ENCODE measurements at places on chromosomes 7 and 10.

DNA sequence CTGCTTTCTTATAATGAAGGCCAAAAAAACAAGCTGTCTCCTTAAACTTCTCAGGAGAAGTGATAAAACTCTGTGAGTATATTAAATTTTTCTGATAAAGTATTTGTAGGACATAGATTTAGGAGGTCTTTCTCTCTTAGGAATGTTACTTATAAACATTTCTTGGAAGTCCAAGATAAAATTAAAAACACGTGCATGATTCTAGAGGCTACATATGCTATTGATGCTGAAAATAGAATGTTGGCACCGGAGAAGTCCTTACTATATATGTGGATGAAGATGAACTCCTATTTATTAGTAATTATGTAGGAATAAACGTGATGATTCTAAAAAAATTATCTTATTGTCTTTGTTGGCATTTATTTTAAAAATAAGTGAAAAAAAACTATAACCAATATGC is 241.3 kb upstream of the LRRTM3 start:
- no peak for DNase-seq

GRCh38 chr10:22801785-22802184 is 87.4 kb upstream of the PIP4K2A start:
- DNase-seq, result no peak

GRCh38 chr7:31022117-31022516 is 30.0 kb upstream of the ADCYAP1R1 start:
- DNase-seq, result no peak

DNA sequence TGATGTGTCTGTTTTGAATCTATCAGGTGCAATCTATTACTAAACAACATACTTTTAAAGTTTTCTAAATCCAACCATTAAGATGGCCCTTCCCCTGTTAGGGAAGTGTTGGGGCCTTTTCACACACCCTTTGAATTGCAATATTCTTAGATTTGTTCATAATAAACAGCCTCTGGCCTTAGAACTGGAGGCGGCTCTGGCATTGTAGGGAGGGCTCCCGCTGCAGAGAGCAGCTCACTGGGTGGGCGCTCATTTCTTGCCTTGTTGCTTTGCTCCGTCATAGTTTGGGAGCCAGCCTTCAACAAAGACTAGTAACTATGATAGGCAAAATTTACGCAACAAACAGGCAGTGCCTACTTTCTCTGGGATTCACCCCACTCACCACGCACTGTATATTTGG is 4.2 kb upstream of the HOXA10 start:
- no peak for DNase-seq

- DNase-seq, result no peak
Measured at GRCh38 chr7:28452681-28453080, 40.4 kb downstream of the CREB5 start.

DNA sequence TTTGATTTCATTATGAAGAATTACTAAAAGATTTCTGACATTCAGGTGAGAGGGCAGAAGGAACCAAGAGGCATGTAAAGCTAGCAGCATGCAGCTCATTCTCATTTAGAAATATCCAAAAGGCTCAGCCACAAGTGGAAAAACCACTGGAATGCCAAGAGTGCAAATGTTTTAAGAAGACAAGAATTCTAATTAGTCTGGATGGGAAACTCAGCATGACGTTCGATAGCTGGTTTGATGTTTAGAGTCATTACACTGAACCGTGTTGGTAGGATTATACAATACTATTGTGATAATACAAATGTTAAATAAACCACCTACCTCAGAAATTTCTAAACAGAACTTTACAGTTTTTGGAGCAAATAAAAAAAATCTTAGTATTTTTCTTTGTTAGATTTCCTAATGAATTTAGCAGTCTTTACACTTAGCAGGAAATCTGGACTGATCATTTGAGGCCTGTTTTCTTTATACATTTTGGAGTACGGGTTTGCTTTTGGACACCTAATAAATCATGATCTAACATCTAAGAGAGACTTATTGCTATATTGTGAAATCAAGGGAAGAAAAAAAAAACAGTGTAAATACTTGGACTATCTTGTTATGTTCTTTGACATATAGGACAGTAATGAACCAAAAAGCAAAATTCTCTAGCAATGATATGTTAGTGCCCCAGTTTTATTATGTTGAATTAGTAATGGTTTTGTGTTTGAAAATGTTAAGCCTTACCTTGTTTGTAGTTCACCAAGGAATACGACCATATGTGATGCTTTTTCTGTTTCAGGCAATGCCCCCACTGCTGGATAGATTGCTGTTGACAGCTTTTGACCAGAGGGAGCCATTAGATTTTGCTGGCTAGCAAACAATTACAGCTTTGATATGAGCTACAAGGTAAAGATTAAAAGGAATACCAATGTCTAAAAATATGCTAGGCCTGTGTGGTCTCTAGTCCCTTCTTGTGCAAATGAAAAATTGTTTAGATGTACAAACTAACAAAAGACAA is 354.1 kb upstream of the SEMA3A start:
- DNase-seq, result no peak

DNA sequence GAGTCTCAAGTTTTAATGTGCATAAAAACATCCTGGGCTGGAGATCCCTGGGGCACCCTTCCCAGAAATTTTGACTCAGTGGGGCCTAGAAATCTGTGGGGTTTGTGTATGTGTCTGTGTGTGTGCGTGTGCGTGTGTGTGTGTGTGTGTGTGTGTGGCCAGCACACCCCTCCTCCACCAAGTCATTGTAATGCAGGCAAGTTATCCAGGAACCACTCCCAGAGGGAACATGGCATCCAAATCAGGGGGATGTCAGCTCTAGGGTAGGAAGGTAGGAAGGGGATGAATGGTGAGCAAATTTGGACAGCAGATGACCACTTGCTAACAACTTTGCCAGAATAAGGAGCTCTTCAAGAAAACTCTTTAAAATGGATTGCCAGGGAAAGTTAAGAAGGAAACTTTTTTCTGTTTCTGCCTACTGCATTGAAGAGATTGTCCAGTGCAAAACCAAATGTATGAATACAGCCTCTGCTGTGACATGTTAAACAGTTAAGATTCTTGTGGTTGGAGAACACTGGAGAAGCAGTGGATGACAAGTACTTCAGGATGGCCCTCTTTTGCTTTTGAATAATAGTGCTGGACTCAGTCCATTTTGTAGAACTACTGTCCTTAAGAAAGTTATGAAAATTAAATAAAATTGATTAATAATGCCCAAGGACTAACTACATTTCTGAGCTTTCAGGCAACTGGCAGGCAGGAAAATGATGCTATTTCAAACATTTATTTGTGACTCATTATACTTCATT is 12.3 kb downstream of the STAMBPL1 start:
- no peak for DNase-seq

DNA sequence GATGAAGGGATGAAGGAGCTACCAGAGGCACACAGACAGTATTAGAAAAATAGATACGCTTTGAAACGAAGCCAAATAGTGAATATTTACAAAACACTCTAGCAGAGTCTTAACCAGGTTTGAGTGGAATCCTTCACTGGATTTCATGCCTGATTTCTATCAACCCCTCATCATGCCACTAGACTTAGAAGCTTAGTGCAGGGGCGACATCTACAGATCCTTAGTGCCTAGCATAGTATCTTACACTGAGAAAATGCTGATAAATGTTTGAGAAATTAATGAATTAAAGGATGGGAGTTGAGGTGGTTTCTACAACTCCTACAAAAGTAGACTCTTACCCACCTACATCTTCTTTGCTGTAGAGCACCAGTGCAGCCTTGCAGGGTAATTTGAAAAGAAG is 54.7 kb upstream of the CCNJ start:
- no peak for DNase-seq

GRCh38 chr10:71528371-71529206 is 131.9 kb downstream of the CDH23 start:
- no peak for DNase-seq

DNA sequence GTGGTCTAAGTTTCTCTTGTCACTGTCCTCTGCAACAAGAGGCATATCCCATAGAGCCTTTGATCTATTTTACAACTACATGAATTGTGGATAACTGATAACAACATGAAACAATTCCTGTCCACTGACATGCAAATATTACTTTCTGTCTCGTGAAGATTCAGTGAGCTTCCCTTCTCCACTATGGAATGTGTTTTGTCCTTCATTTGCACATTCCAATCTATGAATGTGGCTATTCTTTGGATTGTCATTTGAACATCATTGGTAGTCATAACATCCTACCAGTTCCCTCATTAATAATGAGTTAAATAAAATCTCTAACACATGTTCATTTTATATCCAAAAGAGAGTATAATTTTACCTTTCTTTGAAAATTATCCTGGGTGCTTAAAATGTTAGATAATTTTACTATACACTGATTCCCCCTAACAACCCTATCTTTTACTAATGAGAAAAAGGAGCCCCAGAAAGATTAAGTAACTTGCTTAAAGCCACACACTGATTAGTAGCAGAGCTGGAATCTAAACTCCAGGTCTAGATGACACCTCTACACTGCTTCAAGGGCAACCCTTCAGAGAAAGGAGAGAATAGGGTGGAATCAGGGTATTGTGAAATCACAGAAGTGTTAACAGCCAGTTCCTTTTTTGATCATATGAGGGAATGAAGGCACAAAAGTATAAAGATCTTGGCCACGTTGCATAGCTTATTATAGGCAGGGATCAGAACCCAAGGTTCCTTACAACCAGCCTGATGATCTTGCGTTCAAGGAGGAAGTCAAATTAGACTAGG is 39.1 kb downstream of the PDE1C start:
- DNase-seq, result no peak

GRCh38 chr7:157003756-157004520 is 6.5 kb downstream of the MNX1 start:
- DNase-seq, result no peak

GRCh38 chr10:43263551-43264343 is 3.1 kb downstream of the RASGEF1A start:
- DNase-seq, result no peak

GRCh38 chr7:16447876-16448275 is 17.7 kb downstream of the SOSTDC1 start:
- peak; percentile 47 for DNase-seq

GRCh38 chr10:63260860-63261251 is 127.7 kb downstream of the NRBF2 start:
- no peak for DNase-seq

GRCh38 chr10:131442271-131442670 is 130.8 kb upstream of the TCERG1L start:
- DNase-seq, result no peak

DNA sequence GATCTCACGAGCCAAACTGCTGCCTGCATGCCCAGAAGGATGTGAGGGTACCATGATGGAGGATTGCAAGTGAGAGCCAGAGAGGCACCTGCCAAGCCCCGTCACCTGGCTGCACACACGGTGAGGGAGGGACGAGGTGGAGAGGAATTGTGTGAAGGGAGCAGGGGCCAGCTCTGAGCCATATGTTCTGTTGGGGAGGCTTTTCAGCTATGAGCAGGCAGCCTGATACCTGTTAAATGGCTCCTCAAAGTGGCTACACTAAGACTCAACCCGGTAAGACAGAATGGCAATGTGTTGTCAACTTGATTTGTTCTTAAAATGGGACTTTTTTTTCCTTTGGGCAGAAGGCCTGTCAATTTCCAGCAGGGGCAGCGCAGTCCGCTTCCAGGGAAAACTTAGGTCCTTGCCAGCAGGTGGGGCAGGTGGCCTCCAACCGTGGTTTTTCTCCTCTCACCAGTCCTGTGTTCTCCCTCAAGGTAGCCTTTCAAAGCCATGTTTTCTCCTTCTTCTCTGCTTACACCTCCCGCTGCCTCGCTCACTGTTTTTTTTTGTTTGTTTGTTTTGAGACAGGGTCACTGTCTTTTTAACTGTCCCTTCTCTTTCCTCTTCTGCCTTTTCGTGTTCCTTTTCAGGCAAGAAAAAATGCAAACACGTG is 57.7 kb upstream of the ZNRF2 start:
- no peak for DNase-seq

GRCh38 chr10:93319896-93320295 is 162.2 kb downstream of the MYOF start:
- DNase-seq, result no peak

- DNase-seq, result no peak
Measured at GRCh38 chr7:146119002-146119401, 2.4 kb downstream of the CNTNAP2 start.

DNA sequence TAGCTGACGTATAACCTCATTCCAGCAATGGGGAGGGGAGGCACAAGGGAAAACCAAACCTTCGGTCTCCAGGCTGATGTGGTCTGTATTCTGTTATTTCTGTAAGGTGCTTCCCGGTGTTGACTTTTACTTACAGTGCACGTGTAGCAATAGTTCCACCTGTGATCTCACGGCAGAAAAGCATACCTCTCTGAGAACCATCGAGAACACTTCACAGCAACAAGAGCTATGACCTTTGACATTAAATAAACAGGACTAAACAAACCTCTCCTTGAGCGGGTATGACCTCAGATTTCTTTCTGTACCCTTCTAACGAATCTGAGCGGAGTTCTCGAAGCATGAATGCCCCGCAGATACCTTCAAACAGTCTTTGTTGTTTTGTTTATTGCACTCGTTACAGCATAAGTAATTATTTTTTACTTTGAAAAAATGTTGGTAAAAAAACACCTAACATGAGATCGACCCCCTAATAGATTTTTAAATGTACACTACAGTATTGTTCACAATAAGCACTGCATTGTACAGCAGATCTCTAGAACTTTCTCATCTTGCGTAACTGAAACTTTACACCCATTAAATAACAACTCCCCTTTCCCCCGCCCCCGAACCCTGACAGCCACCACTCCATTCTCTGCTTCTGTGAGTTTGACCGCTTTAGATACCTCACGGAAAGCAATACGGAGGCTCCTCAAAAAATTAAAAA is 282.3 kb downstream of the GATA3 start:
- DNase-seq, result no peak

- no peak for DNase-seq
Measured at GRCh38 chr7:154287356-154287755, 235.2 kb downstream of the DPP6 start.

DNA sequence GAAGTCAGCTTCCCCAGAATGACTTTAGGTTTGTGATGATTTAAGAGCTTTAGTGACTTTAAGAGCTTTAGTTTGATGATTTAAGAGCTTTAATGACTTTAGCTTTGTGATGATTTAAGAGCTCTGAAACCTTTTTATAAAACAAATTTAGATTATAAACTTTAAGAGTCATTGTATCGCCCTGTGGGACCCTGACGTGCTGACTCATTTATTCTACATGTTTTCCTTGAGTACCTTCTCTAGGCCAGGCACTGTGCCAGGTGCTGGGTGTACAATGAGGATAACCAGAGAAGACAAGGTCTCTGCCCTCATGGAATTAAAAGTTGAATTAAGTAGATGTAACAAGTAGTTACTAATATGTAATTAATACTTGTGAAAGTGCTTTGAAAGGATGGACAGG is 45.4 kb downstream of the CNNM1 start:
- DNase-seq, result no peak

- DNase-seq, result no peak
Measured at GRCh38 chr10:36788152-36788551, 337.2 kb upstream of the ANKRD30A start.

- DNase-seq, result no peak
Measured at GRCh38 chr10:23294638-23295247, 49.9 kb downstream of the C10orf67 start.

DNA sequence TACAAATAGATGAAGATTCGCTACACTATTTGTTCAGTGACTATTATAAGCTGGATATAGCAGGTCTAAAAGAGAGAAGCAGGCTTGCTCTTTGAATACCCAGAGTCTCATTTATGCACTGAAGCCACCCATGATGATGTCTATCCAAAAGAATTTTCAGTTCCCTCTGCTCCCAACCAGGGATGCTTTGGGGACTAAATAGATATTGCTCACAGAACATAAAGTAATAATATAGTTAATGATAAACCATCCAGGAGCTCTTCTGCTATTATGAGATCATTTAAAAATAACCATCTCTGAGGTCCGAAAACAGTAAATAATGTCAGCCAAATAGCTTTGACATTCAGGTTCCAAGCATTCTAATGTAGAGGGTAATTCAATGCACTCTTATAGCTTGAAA is 875.4 kb downstream of the SORCS3 start:
- no peak for DNase-seq

- no peak for DNase-seq
Measured at GRCh38 chr7:102897856-102898531, 14.8 kb upstream of the LRRC17 start.
